Spinal cord (tissue), 10 donors: ENCODE measurements at places on chromosomes 2 and 18.

DNA sequence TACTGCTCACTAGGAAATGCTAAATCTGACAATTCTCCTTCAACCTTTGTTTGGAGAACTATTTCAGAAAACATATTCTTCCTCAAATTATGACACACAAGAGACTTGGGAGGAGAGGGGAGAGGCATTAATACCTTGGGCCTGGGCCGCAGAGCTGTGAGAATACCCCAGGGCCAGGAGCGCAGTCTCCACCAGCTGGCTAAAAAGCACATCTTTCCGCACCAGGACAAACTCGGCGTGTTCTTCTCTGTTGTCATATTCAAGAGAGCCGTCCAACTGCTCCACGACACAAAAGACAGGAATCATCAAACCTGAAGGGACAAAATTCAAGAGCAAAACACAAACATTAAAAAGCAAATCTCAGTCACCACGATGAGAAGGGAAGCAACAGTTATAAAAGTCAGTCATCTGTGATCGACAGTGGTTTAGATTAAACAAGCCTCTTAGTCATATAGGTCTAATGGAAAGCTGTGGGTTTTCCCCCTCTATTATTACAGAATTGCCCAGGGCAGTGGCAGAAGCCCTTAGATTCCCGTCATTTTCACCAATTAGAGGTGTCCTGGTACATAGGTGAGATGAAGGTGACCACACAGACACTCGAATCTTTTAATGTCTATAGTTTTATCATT, 24.4 kb downstream of the SATB2 start:
- no peak for DNase-seq

DNA sequence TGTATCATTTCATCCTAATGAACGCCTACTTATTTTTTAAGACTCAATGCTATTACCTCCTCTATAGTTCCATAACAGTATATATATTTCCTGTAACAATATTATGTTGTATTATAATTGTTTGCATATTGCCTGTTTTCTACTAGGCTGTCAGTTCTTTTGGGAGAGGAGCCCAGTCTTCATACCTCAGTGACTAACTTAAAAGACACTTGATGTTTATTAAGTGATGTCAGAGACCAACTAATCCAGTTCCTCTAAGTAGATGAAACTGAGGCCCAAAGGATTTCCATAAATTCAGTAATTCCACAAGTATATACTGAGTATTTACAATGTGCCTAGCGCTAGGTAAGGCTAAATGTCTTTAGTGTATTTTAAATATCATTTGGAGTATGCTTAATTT, 48.9 kb upstream of the AAK1 start:
- DNase-seq = no peak

DNA sequence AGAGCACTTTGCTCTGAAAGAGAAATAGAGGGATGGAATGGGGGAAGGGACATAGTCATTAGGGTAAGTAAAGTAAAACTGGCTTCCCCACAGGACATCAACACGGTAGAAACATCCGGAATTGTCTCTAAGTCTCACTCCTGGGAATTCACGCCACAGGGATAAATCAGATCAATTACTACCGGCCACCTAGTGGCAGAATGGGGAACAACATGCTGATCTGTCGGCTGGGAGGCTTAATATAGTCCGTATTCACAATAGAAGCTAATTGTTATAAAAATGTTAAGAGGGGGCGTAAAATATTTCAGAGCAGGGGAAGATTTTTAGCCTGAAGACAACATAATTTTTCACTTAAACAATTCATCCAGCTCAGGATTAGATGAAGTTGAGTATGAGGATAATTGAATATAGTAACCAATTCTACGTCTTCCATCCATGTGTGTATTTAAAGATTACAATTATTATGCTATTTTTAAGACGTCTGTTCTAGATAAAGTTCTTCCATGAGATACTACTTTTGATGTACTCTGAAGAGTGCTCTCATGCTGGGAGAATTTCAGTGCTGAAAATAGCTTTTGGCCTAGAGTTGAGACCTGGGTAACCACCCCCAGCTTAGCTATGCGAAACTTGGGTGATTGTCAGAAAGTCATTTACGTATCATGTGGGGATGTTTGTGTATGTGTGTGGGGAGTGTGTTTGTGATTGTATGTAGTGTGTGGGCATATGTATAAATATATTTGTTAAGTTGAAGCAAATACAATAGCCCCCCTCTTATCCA, 65.7 kb downstream of the LRRTM1 start:
- DNase-seq = no peak

GRCh38 chr2:99106913-99107312, 34.6 kb upstream of the C2orf15 start:
- DNase-seq = no peak

GRCh38 chr2:60488291-60488690, 65.2 kb downstream of the BCL11A start:
- DNase-seq = no peak

- no peak for DNase-seq
Measured at GRCh38 chr2:143839456-143839855, 680.5 kb downstream of the ZEB2 start.

GRCh38 chr2:98710734-98711133, 20.2 kb downstream of the MGAT4A start:
- no peak for DNase-seq

- DNase-seq = no peak
Measured at GRCh38 chr18:9792565-9793245, 84.6 kb downstream of the RAB31 start.

DNA sequence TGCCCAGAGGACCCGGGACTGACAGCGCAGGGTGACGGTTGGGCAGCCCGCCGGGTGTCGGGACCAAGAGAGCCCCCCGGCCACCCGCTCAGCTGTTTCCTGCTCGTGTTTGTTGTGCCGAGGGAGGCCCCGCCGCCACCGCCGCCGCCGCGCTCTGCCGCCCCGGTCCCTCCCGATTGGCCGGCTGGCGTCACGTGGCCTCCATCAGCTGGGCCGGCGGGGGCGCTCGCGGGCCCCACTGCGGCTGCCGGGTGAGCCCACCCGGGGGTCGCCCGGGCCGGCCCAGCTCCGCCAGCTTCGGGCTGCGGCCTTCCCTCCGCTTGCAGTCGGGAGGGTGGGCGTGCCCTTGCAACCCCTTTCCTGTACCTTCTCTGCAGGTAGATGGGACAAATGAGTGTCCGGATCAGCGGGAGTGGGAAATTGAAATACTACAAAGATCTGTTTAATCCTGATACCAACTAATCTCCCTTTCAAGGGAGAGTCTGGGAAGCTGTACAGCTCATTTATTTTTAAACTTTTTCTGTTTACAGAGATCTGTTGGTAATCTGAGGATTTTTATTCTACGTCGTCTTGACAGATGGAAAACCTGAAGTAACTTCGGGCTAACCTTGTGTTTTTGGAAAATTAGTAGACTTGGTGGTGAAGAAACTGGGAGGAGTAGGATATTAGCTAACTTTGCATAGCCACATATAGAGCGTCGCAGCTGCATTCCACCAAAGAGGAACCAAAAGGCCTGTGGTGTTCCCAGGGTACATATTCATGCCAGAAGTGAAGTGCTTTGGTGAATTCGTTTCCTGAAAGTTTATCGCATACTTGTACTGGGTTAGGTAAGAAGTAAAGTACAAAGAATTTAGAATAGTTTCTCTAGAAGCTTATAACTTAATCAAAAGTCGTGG, 1.2 kb downstream of the YPEL5 start:
- DNase-seq = peak; percentile 71

- DNase-seq = no peak
Measured at GRCh38 chr18:79519751-79520477, 124.2 kb downstream of the NFATC1 start.

DNA sequence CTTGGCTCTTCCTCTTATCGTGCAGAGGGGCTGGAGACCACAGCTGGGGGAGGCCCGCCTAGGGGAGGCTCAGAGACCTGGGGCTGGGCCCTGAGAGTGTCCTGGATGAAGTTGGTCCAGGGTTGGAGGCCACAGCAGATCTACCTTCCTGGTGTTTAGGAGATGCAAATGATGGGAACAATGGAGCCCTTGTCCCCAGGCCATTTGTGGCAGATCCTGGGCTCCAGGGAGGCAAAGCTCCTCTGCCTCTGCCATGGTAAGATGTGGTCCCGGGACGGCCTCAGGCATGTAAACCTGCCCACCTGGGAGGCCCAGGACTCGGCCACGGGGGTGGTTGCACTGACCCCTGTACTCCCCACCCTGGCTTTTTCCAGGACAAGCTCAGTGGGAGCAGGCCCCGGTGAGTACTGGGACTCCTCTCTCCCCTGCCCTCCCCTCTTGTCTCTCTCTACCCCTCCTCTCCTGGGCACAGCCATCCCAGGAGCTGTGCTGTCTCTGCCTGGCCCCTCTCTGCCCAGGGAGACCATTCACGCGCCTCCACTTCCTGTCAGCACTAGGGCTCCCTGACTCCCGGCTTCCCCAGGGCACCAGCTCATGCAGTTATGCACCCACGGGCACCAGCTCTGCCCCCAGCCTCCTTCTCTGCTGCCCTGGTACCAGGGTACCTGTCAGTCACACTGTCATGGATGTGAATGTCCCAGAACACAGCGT, 10.9 kb downstream of the SH2D6 start:
- no peak for DNase-seq

DNA sequence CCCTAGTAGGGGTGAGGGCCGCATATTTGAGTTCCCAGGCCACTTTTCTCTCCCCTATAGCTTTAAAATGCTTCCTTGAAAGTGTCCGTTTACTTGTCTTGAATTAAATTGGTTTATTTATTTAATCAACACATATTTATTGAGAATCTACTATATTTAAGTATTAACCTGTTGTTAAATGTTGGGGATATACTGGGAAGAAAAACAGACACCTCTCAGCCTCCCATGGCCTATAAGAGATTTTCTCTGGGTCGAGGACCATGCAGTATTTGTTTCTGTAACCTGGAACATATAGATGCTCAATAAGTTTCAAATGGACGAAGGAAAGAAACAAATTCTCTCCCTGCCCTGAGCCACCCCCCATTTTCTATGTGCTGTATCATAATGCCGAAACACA, 98.6 kb downstream of the INSIG2 start:
- DNase-seq = no peak

DNA sequence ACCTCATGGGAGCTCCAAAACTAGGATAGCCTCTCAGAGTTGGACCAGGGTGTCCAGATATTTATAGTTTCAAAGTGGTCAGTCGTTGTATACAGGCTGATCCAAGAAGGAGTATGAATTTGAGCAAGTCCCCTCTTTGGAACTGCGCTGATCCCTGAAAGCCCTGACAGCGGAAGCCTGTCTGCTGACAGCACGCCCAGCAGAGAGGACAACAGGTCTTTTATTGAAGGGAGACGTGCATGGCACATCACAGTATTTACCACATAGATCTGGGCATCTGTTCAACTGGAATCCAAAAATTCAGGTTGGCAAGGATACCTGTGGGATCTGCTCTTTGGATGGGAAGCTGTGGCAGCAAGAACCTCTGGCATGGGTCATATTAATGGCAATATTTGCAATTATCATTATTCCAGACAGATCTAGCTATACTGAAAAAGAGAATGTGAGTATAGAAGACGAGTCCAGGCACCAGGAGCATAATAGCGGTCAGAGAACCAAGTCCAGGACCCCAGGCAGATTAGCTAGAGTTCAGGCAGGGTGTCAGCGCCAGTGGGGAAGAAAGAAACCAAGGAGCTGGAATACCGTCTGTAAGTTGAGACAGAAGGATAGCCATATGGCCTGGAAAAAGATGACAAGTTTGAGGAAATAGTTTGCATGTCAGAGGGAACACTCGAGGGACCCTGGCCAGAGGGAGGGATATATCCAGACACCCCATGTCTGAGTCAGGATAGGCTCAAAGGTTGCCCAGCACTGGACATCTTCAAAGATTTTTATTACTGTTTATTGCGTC, 260.4 kb upstream of the FANCL start:
- DNase-seq = no peak

GRCh38 chr18:58997811-58998337, 133.2 kb downstream of the ZNF532 start:
- no peak for DNase-seq

GRCh38 chr18:24770311-24771024, 310.0 kb downstream of the HRH4 start:
- no peak for DNase-seq

GRCh38 chr2:68045342-68045741, 17.5 kb downstream of the C1D start:
- DNase-seq = no peak

DNA sequence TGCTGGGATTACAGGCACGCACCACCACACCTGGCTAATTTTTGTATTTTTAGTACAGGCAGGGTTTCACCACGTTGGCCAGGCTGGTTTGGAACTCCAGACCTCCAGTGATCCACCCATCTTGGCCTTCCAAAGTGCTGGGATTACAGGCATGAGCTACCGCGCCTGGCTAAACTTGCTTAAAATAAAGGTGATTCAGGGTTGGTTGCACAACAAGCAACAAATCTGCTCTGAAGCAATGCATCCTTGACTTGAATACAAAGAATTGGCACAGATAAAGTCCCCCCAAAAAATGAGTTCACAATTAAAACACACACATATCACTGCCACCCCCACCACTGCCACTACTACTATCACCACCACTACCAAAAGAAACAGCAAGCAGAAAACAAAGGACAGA, 34.9 kb downstream of the CCDC88A start:
- no peak for DNase-seq

DNA sequence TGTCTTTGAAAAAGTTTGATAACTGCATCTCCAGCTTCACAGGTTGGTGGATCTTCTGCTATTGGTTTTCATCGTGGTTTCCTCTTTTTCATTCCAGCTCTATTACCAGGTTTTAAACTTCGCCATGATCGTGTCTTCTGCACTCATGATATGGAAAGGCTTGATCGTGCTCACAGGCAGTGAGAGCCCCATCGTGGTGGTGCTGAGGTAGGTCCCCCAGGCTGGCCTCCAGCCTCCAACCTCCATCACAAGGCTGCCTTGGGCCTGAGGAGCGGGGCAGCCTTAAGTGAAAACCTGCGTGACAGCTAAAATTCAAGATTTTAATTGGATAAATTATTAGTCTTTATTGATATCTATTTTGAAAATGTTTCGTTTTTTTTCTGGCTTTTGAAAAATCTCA, 9.7 kb downstream of the SEC11C start:
- no peak for DNase-seq

DNA sequence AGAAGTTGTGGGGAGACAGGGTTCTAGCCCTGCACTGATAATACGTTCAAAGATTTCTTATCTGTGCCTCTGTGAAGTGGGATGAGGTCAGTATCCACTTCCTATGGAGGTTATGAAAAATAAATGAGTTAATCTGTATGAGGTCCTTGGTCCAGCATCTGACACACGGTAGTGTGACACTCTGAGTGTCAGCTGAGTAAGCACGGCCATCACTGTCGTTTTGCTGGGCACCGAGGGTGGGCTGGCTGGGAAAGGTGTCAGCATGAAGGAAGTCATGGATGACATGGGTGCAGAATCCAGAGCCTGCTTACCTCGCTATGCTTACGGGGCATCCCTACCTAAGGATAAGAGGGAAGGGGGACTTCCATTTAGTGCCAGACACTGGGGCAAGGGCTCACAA, 150.3 kb downstream of the INHBB start:
- no peak for DNase-seq

DNA sequence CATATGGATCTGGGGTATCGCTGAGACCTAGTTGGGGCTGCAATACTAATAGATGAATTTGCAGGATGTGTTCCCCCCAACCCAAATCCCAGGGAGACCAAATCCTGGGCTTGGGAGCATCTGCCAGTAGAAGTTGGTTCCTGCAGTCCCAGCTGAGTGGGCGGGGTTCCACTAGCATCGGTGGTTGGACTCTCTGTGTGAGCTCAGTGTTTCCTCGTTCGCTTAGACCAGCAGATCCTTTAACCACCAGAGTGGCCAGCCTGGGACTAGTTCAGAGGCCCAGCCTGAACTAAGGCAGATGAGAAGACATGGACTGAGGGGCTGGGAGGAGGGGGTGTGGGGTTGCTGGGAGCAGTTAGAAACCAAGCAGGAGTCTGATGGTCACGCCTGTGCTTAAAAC, 40.7 kb downstream of the PCARE start:
- no peak for DNase-seq
